Activated CD4-positive, alpha-beta memory T cell treated with anti-CD3 and anti-CD28 coated beads for 36 hours (primary cell): ENCODE measurements at places on chromosomes 7 and 10. TPM values are rescaled to one million over a fixed set of nuclear protein-coding genes. Genes with fewer than 3 reads are reported as not detected.

Gene MAP3K8
- total RNA-seq = 40.6 TPM

- H3K27me3 ChIP-seq = peaks cover 4% of the 10 kb centered on the region
- no peak overlapping the region for H3K27ac ChIP-seq
These were observed 50.9 kb upstream of the LOXL4 start for GRCh38 chr10:98318861-98319260.

GRCh38 chr7:81075150-81075549 lies 156.3 kb upstream of the SEMA3C start:
- H3K27me3 ChIP-seq = no peaks in the 10 kb centered on the region
- H3K4me1 ChIP-seq = no peaks in the 10 kb centered on the region
- H3K36me3 ChIP-seq = no peaks in the 10 kb centered on the region
- H3K27ac ChIP-seq = no peak overlapping the region

DNA sequence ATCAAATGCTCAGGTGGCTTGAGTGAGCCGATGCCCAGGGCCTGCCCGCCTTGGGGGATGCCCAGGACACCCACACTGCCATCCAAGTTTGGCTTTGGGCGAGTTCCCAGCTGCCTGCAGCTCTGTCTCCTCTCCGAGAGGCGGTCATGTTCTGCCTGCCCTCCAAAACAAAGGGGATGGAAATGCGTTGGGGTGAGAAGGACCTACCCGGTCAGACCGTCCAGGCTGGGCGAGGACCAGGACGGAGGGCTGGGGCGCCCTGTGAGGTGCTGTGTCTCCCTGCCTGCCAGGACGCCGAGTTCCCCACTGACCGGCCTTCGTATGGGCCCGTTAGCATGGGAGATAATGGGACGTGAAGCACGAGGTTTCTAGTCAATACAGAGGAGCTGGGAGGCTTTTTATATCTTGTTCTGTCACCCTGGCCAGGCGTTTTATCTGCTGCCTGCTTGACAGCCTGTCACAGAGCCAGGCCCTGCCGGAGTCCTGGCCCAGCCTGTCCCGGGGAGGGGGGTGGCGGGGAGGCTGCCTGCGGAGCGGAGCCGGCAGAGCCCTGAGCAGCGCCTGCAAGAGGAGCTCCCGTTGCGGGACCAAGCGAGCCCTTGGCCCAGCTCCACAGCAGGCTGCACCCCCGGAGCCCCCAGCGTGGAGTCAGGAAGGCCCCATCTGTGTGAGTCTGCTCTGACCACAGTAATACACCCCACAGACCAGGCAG lies 22.0 kb upstream of the ELFN1 start:
- H3K27ac ChIP-seq = no peak overlapping the region
- H3K4me1 ChIP-seq = no peaks in the 10 kb centered on the region
- no peak for DNase-seq
- H3K36me3 ChIP-seq = no peaks in the 10 kb centered on the region
- H3K27me3 ChIP-seq = peaks cover 11% of the 10 kb centered on the region
- no peak overlapping the region for H3K4me3 ChIP-seq

Gene TLX1
- not detected for total RNA-seq

DNA sequence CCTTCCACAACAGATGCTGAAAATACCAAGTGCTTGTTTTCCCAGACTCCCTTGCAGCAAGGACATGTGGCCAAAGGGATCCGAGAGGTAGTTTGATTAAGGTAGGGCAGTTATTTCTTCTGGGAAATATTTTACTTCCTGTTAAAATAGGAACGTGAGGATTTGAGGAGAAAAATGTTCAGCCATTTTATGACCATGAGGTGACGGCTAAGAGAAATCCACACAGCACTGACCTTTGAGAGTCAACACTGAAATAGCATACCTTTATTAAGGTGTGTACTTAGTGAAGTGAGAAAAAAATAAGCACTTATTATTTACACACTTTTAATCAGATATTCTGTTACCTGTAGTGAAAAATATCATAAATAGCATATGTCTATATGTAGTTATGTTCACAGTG lies 133.9 kb downstream of the PPP1R3A start:
- H3K4me3 ChIP-seq = no peak overlapping the region
- no peaks in the 10 kb centered on the region for H3K27me3 ChIP-seq
- H3K4me1 ChIP-seq = no peaks in the 10 kb centered on the region

Gene ATOH7
- not detected for total RNA-seq

GRCh38 chr7:39033885-39034624 lies 56.3 kb downstream of the POU6F2 start:
- no peak overlapping the region for H3K4me3 ChIP-seq
- no peaks in the 10 kb centered on the region for H3K36me3 ChIP-seq
- no peaks in the 10 kb centered on the region for H3K4me1 ChIP-seq
- no peak for DNase-seq
- H3K27ac ChIP-seq = no peak overlapping the region

GRCh38 chr10:69498711-69499471 lies 47.6 kb downstream of the TSPAN15 start:
- no peaks in the 10 kb centered on the region for H3K36me3 ChIP-seq
- H3K27ac ChIP-seq = no peak overlapping the region
- H3K27me3 ChIP-seq = no peaks in the 10 kb centered on the region
- H3K4me3 ChIP-seq = no peak overlapping the region
- DNase-seq = no peak
- peaks cover 10% of the 10 kb centered on the region for H3K4me1 ChIP-seq

DNA sequence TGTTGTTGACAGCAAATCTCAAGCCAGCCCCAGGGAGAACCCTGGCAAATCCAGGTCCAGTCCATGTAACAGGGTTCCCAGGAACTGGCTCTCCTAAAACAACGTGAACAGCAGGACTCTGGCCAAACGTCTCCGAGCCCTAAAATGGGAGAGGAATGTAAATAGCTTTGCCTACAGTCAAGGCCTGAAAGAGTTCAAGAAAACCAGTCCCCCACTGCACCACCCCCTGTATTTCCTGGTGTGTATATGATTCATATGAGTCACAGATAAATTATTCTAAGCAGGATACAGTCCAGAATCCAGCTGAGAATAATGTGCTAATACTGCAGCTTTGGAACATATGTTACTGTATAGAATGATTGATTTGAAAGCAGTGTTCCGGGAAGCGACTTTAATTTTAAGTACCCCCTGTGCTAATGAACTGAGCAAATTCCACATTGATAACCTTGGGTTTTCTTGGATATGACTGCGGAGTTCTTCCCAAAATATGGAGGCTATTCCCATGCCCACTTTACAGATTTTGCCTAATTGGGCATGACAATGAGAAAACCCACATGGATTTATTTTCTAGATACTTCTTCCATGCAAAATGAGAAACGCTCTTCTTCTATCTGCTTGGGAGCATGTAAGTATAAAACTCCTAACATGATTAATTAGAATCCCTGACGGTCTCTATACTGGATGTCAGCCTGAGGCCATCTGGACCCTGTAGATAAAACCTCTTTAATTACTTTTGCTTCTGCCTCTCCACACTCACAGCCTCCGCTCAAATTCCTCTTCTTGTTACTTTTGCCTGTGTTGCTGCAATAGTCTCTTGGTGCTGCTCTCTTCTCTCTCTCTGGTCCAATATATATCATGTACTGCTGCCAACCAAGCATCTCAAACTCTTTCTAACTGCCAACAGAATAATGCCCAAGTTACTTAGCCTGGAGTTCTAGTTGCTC lies 50.2 kb downstream of the LAMB4 start:
- H3K4me1 ChIP-seq = no peaks in the 10 kb centered on the region
- no peaks in the 10 kb centered on the region for H3K36me3 ChIP-seq
- H3K27ac ChIP-seq = no peak overlapping the region
- no peak overlapping the region for H3K4me3 ChIP-seq
- DNase-seq = no peak

DNA sequence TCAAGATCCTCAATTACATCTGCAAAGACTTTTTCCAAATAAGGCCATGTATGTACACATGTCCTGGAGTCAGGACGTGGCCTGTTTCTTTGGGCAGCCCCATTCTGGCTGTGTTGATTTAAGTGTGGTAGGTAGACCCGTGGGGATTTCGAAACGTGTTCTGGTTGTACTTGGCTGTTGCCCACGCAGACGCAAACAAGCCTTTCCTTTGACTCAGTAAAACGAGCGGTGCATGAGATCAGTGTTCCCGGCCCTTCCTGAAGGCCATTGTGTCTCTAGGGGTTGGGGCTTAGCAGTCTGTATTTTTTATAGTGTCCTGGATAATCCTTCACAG lies 64.8 kb upstream of the DNAJB6 start:
- H3K27ac ChIP-seq = peak overlapping the region; percentile 40
- H3K4me1 ChIP-seq = peaks cover 16% of the 10 kb centered on the region
- H3K36me3 ChIP-seq = peaks cover 17% of the 10 kb centered on the region
- no peaks in the 10 kb centered on the region for H3K27me3 ChIP-seq
- no peak overlapping the region for H3K4me3 ChIP-seq
- DNase-seq = no peak

GRCh38 chr10:125089469-125089868 lies 70.9 kb downstream of the CTBP2 start:
- H3K4me1 ChIP-seq = no peaks in the 10 kb centered on the region
- no peaks in the 10 kb centered on the region for H3K36me3 ChIP-seq
- H3K27ac ChIP-seq = no peak overlapping the region
- H3K27me3 ChIP-seq = peaks cover 9% of the 10 kb centered on the region
- H3K4me3 ChIP-seq = no peak overlapping the region

GRCh38 chr7:115679976-115680375 lies 350.6 kb downstream of the TFEC start:
- H3K4me1 ChIP-seq = no peaks in the 10 kb centered on the region
- H3K36me3 ChIP-seq = no peaks in the 10 kb centered on the region
- no peak for DNase-seq
- H3K27ac ChIP-seq = no peak overlapping the region
- no peaks in the 10 kb centered on the region for H3K27me3 ChIP-seq

DNA sequence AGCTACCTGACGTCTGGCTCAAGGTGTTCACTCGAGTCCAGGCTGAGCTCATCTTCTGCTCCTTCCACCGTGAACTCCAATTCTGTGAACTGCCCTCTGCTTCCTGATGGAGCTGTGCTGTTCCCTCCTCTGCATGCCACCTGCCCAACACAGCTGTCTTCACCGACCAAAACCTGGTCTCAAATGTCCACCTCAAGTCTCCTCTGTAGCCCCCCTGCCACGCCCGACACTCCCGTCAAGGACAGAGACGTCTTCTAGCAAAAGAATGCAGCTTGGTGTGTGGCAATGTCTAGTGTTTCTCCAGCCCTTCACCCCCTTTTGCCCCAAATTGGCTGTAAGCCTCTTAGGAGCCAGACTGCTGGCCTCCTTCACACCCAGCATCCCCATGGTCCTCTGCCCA lies 305.1 kb downstream of the DNAJB6 start:
- DNase-seq = no peak
- H3K36me3 ChIP-seq = peaks cover 7% of the 10 kb centered on the region
- no peak overlapping the region for H3K27ac ChIP-seq
- peaks cover 7% of the 10 kb centered on the region for H3K27me3 ChIP-seq
- no peaks in the 10 kb centered on the region for H3K4me1 ChIP-seq

DNA sequence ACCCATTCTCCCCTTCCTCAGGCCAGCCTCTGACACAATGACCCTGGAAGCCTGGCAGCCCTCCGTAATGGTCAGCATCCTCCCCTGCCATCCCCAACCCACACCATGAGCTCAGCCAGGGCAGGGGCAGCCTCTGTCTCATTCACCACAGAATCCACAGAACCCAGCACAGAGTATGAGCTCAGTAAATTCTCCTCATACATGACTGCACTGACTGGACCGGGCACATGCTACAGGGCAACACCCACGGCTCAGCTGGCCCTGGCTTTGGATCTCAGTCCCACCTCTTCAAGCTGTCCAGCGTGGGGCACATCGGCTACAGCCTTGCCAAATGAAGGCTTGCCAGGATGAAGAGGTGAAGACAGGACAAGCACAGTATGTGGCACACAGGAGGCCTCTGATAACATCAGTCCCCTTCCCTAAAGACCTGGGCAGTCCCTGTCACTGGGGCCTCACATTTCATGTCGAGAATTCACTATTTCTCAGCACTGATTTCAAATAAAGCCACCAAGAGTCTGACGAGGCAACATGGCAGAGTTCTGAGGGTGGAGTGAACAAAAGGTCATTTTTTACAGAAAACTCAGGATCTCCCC lies 7.9 kb downstream of the GPRIN2 start:
- H3K4me3 ChIP-seq = no peak overlapping the region
- no peaks in the 10 kb centered on the region for H3K4me1 ChIP-seq
- no peaks in the 10 kb centered on the region for H3K36me3 ChIP-seq
- no peak for DNase-seq
- H3K27ac ChIP-seq = no peak overlapping the region
- peaks cover 1% of the 10 kb centered on the region for H3K27me3 ChIP-seq

DNA sequence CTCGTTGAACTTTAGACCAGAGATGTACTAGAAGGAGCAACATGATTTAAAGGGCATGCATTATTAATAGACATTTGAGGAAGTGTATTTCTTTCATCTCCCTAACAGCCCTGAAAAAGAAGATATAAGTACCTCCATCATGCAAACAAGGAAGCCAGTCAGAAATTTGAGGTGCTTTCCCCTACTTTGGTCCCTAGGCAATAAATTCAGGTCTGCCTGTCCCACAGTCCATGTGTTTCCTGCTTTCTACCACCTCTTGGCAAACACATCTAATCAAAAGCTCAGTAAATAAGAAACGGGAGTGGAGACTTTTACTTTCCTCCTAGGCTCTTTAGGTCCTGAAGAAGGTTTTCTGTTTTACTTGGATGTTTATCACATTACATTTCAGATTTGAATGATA lies 5.2 kb upstream of the SEMA3C start:
- no peak overlapping the region for H3K4me3 ChIP-seq

Gene CNNM2
- 4.2 TPM for total RNA-seq

- H3K27me3 ChIP-seq = no peaks in the 10 kb centered on the region
- H3K27ac ChIP-seq = no peak overlapping the region
- no peak overlapping the region for H3K4me3 ChIP-seq
- no peak for DNase-seq
- H3K4me1 ChIP-seq = no peaks in the 10 kb centered on the region
- H3K36me3 ChIP-seq = no peaks in the 10 kb centered on the region
These were observed 55.9 kb downstream of the SVOPL start for GRCh38 chr7:138645284-138645683.

Gene ANKMY2
- 8.4 TPM for total RNA-seq

Gene AKR1C3
- 0.70 TPM for total RNA-seq

GRCh38 chr10:70404787-70405036 lies 767 bp downstream of the EIF4EBP2 start:
- DNase-seq = no peak
- peaks cover 16% of the 10 kb centered on the region for H3K36me3 ChIP-seq
- peak overlapping the region; percentile 91 for H3K27ac ChIP-seq
- peak overlapping the region; percentile 95 for H3K4me3 ChIP-seq
- H3K27me3 ChIP-seq = no peaks in the 10 kb centered on the region

Gene TMEM236
- 0.07 TPM for total RNA-seq

DNA sequence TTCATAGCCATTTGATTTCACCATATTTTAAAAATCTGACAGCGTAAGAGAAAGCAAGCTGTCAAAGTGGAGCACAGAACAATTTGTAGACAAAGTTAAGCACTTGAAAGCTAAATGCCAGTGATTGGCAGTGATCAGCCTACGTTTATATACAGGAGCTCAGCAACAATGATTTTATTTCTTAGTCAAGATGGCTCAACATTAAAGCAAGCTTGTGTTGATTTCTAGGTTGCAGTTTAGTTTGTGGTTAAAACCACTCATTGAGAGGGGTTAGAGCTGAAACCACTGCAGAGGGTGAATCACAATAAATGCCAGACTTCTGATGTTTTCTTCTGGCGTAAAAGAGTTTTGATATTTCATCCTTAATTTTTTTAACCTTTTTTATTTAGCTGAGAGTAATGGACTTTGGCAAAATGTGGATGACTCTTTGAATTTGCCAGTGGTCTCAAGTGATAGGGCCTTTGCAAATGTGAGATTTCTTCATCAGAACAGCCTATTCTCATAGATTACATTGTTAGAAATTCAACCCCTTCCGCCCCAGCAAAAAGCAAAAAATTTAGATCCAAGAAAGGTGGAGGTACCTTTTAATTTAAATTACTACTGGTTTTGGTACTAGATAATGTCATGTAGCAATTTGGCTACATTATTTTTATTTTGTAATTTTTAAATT lies 73.8 kb downstream of the SHOC2 start:
- H3K4me1 ChIP-seq = peaks cover 28% of the 10 kb centered on the region
- no peak overlapping the region for H3K27ac ChIP-seq
- H3K36me3 ChIP-seq = peaks cover 11% of the 10 kb centered on the region

- no peak for DNase-seq
- no peak overlapping the region for H3K27ac ChIP-seq
- peaks cover 2% of the 10 kb centered on the region for H3K4me1 ChIP-seq
- H3K27me3 ChIP-seq = peaks cover 4% of the 10 kb centered on the region
These were observed 26.8 kb downstream of the ELFN1 start for GRCh38 chr7:1696671-1697498.
